ENCODE measurements at places on chromosomes 6 and 20.

DNA sequence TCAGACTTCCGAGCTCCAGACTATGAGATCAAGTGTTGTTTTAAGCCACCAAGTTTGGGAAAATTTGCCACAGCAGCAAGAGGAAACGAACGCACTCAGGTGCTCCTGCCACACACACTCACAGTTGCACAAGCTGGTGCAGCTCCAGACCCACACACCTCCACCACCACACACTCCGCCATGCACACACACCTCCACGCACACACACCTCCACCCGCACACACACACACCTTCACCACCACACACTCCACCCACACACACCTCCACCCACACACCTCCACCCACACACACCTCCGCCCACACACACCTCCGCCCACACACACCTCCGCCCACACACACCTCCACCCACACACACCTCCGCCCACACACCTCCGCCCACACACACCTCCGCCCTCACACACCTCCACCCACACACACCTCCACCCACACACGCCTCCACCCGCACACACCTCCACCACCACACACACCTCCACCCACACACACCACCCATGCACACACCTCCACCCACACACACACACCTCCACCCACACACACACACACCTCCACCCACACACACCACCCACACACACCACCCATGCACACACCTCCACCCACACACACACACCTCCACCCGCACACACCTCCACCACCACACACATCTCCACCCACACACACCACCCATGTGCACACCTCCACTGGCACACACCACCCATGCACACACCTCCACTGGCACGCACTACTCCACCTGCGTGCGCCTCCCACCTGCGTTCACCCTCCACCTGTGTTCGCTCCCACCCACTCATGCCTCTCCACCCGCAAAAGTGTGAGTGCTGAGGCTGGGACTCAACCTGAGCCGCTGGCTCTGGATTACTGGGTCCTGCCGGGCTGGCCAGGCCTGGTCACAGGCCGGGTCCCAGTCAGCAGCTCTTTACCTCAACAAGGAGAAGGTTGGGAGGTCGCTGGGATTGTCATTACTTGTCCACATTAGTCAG is 175.6 kb downstream of the BMP7 start:
- DNase-seq, result no peak

DNA sequence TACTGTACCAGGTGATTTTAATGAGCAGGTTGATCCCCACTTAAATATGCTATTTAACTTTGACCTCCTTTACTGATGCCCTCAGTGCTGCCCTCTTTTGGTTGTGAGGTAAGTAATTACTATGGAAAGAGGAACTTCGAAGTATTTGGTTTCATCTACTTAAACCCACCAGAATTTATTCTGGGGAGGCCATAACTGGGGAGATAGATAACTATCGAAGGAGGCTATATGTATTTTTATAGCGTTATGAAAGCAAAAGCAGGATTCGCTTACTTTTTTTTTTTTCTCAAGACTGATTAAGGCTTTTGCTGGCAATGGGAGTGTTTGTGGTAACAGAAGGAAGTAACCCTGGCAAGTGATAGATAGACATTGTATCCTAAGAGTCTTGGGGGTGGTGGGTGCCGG is 168.9 kb upstream of the CENPW start:
- DNase-seq, result peak; percentile 23

GRCh38 chr20:39602649-39603048 is 640.5 kb downstream of the DHX35 start:
- DNase-seq, result no peak

GRCh38 chr6:123962508-123962907 is 158.8 kb downstream of the NKAIN2 start:
- DNase-seq, result no peak

DNA sequence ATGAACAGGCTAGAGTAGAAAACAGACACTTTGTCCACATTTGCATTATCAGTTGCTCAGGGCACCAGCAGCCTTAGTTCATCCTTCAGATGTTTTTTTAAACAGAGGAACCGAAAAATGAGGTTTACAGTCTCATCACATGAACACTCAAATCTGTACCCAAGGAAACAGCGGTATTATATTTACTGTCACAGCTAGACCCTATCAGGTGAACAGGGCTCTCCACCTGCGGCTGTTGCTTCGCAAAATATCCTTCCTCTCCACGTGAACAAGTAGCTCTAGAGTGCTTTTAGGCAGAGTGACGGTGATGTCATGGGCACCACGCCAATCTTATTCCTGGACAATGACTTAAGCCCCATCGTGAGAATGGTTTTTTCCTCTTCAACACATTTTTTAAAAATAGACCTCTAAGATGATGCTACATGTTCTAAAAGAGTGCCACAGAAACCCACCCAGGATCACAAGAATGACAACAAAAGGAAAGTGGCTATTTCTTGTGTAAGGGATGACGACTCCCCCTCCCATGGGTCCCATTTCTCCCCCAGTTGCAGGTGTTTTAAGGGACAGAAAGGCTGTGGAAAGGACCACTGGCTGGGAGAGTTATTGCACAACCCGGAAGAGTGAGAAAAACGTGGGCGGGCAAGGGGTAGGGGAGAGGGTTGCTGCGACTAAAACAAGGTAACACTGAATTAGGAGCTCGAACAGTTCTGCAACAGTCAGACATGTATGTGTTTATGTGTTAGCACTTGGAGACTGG is 77.7 kb downstream of the EFHC1 start:
- DNase-seq, result no peak

DNA sequence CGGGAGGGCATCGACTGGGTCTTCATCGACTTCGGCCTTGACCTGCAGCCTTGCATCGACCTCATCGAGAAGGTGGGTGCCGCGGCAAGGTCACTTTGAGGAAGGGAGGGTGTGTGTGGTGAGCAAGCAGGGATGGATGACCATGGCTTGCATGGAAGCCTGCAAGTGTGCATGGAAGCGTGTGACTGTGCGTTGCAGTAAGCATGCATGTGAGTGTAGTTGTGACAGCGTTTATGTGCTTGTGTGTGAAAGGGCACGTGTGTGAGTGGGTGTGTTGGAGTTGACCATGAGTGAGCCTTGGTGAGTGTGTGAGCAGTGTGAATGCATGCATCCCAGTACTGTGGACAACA is 32.5 kb downstream of the MYH7B start:
- DNase-seq, result no peak

- no peak for DNase-seq
Measured at GRCh38 chr6:53873922-53874321, 79.1 kb downstream of the LRRC1 start.

DNA sequence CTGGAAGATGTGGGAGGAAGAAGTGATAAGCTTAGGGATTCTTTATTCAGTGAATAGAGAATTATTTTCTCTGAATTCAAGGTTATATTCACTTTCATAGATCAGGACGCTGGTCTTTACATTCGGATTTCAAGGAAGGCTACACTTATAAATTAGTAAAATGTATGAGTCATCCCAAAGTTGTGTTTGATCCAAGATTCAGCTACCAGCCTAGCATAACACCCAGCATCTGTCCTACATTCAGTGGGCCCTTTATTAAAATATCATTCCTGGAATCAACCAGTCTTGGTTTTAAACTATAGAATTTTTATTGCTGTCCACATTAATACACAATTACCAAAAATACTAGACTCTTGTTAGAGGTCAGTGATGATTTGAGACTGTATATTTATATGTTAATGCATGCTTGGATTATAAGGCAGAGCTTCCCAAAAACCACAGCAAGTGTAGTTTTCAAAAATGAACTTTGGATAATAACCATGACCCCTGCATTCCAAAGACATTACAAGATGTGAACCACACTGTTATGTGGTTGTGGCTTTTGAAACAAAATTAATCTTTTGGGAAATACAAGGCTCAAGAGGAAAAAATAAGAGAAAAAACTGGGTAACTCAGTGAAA is 210.7 kb upstream of the CNR1 start:
- DNase-seq, result no peak

- DNase-seq, result no peak
Measured at GRCh38 chr20:48295966-48296421, 510.7 kb upstream of the SULF2 start.

DNA sequence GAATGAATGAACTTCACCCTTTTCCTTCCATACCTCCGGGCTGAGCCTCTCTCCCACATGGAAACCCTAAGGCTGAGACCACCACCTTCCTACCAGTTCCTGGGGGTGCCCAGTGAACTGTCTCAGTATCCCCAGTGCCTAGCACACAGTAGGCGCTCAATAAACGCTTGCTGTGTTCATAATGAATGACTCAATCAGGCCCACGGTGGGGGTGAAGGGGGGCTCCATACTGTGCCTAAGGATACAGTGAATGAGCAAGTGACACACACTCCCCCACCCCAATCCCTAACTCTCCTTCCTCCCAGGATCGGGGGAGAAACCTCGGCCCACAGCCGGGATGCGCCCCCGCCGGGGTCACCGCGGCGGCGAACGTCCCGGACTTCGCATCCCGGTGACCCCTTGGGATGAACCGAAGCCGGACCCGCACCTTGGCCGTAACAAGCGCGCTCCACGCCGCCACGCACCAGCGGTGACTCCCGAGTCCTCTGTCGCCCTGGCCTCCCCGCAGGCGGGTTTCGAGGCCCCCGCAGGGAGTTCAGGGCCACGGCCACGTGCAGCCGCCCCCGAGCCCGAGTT is 592 bp downstream of the KCNG1 start:
- DNase-seq, result no peak

DNA sequence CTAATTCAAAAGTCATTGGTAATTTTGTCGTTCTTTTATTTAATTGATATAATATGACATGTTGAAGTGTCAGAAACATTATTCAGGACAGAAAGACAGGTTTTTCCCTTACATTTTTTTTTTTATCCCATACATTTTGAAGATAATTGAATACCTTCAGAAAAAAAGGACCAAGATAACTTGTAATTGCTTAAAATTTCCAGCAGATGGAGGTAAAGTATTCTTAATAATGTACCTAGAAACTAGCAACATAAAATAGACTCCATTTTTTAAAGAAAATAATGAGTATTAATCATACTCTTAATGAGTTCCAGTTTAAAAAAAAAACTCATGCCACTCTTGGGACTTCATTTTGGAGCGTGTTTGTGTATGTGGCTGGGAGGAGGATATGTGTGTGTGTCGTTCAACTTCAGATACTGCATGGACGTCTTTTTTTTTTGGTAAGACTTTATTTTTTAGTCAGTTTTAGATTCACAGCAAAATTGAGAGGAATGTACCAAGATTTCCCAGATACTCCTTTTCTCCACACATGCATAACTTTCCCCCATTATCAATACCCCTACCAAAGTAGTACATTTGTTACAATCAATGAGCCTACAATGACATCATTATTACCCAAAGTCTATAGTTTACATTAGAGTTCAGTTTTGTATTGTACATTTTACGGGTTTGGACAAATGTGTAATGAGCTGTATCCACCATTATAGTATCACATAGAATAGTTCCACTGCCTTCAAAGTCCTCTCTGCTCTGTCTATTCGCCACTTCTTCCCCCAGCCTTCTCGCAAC is 79.4 kb downstream of the ROS1 start:
- DNase-seq, result peak; percentile 6

DNA sequence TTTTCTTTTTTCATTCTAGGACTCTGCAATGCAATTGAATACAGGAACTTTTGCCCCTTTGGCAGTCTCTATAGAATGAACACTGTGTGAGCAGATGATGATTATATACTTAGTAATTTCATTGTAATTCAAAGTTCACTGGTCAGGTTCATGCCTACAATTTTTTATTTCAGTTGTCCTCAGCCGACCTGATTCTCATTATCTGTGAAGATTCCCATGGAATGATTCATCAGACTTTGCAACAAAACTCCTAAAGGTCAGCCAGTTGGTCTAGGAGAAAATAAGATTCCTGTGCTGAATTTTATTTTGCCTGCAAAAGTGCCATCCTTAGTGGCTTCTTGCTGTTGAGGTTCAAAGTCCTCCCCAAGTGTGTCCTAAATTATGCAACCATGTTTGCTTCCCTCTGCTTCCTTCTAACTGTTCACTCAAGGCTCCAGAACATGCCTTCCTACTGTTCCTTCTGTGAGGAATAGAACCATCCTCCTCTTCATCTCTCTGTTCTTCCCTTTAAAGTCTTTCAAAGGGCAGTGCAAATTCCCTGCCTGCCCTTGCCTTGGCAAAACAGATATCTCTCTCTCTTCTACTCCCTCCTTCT is 194.2 kb upstream of the CNR1 start:
- DNase-seq, result no peak

DNA sequence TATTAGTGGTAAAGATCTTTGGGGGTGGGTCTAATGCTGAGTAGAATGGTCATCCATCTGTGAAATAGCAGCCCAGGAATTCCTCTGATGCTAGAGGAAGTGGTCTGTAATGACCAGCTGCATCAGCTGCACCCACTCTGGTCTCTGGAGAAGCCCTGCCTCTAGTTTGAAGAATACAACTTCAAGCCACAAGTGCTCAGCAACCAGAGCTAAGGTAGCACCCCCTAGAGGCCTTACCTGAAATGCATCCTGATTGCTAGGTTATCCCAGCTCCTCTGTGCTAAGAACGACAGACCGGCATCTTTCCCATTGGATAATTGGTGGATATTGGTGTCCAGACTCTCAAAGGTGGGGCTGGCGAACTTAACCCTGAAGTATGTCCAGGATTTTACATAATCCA is 58.2 kb downstream of the DNAH8 start:
- DNase-seq, result peak; percentile 37

GRCh38 chr6:155481215-155481614 is 25.6 kb upstream of the NOX3 start:
- no peak for DNase-seq

DNA sequence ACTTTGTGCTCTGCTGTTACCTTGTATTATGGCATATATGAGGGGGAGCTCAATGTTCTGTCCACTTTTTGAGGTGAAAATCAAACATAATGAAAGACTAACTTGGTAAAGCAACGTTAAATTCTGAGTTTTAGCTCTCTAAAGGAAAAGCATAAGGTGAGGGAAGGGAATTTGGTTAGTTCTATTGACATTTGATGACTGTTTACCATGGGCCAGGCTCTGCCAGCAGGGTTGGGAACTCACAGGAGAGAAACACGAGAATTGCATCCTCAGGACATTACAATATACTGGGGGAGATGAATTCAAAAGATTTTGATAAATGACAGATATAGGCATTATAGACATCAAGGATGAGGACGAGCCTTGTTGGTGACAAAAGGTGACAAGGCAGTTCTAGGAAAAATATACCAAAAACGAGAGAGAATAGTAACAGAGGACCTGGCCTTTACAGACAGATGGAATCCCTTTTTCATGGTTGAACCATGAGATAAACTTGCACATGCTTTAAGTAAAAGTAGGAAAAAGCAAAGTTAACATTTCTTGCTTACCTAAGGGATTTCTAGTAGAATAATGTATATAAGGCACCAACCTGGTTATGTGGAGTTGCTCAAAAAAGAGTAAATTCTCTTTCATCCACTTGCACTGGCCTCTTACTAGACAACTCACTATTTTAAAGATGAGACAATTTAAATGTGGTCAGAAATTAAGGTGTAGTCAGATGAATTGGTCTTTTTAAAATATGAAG is 191.4 kb downstream of the NKAIN2 start:
- DNase-seq, result no peak
